ENCODE measurements at places on chromosomes 6 and 20. TPM values are rescaled to one million over a fixed set of nuclear protein-coding genes. Genes with fewer than 3 reads are reported as not detected.

SLC32A1 gene
- not detected for total RNA-seq

KHDC1L gene
- total RNA-seq, result not detected

NR2E1 gene
- not detected for total RNA-seq

SNPH gene
- 2.8 TPM for total RNA-seq

PET117 gene
- total RNA-seq, result 14.7 TPM

KPNA5 gene
- 6.3 TPM for total RNA-seq

HLA-DQB1 gene
- 11.3 TPM for total RNA-seq

GPLD1 gene
- total RNA-seq, result 24.4 TPM

PPP2R5D gene
- 34.1 TPM for total RNA-seq

OPRM1 gene
- total RNA-seq, result not detected

BMP6 gene
- total RNA-seq, result 1.7 TPM

RSPO3 gene
- total RNA-seq, result 0.91 TPM

OSER1 gene
- 45.3 TPM for total RNA-seq

PPP1R3G gene
- 3.1 TPM for total RNA-seq

HSPA1L gene
- total RNA-seq, result 2.3 TPM

GNMT gene
- 0.32 TPM for total RNA-seq

TP53RK gene
- total RNA-seq, result 28.6 TPM

LPA gene
- not detected for total RNA-seq

LAMA2 gene
- 24.0 TPM for total RNA-seq

TAB2 gene
- total RNA-seq, result 47.1 TPM

HCRTR2 gene
- not detected for total RNA-seq

TRDN gene
- total RNA-seq, result not detected

EEF1E1 gene
- 12.6 TPM for total RNA-seq

NPBWR2 gene
- total RNA-seq, result not detected

DTNBP1 gene
- total RNA-seq, result 10.1 TPM

MOG gene
- total RNA-seq, result not detected

CNR1 gene
- total RNA-seq, result 3.4 TPM

PHACTR1 gene
- total RNA-seq, result 3.6 TPM

ADAT2 gene
- 3.8 TPM for total RNA-seq

SCUBE3 gene
- 0.39 TPM for total RNA-seq

FNDC11 gene
- not detected for total RNA-seq

POU5F1 gene
- total RNA-seq, result 5.2 TPM

PBOV1 gene
- not detected for total RNA-seq

OR2B6 gene
- total RNA-seq, result not detected

SNAP91 gene
- not detected for total RNA-seq

ZSCAN23 gene
- total RNA-seq, result 1.2 TPM

KIAA0408 gene
- 1.9 TPM for total RNA-seq

CTAGE9 gene
- not detected for total RNA-seq

Measured in lower leg skin (tissue), 4 donors.